ENCODE measurements at places on chromosomes 2 and 18.

DNA sequence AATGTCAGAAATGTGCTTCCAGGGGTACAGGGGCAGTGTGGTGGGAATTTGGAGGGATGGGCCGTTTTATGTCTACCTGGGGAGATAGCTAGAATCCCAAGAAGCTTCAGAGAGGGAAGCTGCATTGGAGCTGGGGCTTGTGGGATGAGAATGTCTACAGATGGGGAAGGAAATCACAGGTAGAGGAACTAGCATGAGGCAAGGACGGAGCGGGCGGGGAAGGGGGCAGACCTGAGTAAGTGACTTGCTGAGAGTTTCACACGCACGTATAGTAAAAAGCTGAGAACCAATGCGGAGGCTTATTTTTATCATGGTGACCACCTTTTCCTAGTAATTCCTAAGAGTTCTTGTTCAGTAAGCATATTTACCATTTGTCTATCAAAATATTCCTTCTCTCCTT is 6.3 kb downstream of the C2orf80 start:
- DNase-seq, result no peak

DNA sequence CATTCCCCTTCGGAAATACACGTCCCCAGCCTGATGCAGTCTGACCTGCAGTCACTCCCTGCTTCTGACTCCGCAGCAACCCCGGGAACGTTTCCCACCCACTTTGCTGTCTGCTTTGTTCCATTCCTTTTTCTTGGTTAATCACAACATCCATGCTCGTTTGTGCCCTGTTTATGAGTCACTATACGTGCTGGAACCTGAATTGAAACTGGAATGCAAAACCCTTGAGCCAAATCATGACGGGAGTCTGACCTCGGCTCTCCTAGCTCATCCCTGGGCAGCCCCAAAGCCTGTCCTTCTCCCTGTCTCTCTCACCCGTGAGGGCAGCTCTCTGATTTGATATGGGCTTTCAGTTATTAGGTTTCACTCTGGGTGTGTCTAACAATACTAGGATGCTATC is 57.1 kb upstream of the RNF152 start:
- DNase-seq, result no peak

DNA sequence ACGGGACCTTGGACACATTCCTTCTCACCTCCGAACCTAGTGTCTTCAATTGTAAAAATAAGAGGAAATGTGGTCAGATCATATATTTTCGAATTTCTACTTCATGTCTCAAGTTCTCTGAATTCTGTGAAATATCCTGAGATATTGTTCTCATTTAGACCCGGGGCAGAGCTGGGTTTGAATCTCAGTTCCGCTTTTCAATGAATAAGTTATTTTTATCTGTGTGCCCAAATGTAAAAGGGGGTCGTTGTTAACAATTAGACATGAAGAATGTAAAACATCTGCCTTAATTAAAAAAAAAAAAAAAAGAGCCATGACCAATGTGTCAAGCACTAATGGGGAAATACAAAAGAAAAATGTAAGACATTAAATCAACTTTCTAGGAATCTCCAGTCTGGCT is 48.9 kb upstream of the BCL11A start:
- no peak for DNase-seq

GRCh38 chr2:4628998-4629501 is 925.7 kb downstream of the DCDC2C start:
- DNase-seq, result no peak

DNA sequence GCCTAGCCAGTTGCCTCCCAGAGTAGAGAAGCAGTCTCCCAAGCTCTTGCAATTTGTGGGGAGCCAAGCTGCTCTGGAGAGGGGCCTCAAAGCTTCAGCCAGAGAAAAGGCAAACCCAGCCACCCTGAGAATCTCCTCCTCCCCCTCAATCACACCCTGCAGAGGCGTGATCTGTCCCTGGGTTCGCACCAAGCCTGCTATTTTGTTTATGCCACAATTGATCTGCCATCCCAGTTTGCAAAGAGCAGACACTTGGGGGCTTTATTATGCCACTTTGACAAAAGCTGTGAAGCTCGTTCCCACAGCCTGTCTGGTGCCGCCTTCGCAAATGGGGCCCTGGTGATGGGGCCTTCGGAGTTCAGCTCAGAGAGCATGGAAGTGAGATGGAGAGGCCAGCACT is 125.5 kb downstream of the MSH2 start:
- DNase-seq, result no peak

DNA sequence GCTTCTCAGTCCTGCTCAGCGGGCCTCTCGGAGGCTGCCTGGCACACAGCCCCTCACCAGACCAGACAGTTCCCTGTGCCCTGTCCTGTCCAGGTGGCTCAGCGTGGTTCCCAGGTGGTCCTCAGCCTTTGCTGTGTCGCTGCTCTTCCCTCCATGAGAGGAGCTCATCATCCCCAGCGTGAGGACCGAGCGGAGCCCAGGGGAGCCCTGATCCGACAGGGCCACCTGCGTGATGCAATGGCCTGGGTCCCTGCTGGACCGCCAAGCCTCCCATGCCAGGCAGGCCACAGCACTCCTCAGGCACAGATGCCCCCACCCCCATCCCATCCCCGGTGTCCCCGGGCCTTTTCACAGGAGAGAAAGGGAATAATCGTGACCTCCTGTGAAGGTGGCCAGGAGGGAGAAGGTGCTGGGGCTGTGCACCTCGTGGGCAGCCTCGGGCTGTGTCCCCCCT is 4.3 kb downstream of the GPC1 start:
- no peak for DNase-seq

DNA sequence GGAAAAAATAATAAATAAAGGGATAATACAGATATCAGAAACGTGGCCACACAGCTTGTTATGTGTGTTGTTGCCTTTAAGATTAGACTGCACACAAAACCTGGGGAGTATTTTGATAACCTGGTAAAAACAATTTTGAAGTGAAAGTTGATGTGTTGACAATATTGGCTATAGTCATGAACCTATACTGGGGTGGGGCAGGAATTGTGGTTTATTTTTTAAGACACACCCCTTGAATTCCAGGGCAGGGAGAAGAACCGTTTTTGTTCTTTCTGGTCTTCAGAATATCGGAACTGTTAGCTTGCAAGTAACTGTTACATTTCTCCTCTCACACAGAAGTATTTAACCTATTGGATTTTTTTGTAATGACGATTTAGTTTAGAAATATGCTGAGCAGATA is 80.4 kb downstream of the LIMS1 start:
- no peak for DNase-seq

GRCh38 chr2:149143734-149144133 is 105.2 kb downstream of the LYPD6B start:
- DNase-seq, result no peak

DNA sequence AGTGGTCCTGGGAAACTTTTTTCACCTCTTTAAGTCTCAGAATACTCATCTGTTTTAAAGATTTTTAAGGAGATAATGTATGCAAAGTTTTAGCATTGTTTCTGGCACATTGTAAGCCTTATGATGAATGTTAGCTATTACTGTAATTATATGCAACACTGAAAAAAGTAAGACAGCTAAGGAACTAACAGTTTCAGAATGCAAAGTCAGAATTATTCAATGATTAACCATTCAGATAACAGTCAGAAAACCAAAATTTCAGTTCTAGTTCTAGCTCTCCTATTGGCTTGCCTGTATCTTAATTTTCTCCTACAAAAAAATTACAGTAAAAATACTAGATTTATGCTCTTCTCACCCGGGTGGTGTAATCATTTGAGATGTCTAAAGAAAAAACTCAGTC is 101.1 kb downstream of the SLC4A10 start:
- DNase-seq, result no peak

GRCh38 chr2:170524828-170525565 is 190.1 kb upstream of the SP5 start:
- no peak for DNase-seq

DNA sequence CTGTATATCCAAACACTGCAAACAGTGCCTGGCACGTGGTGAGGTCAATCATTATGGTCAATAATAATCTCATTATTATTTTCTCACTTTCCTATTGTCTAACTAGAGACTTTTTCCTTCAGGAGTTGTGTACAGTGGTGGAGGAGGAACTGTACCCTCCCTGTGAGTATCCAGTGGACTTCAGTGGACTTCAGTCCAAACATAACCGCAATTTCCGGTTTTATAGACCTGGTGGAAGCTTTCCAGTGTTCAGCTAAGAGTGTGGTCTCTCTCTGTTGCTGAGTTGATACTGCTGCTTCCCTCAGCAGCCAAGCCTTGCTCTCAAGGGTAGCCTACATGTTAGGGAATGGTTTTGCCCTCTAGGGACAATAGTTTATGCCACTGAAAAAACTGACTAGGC is 447.1 kb downstream of the TMEM182 start:
- DNase-seq, result no peak

DNA sequence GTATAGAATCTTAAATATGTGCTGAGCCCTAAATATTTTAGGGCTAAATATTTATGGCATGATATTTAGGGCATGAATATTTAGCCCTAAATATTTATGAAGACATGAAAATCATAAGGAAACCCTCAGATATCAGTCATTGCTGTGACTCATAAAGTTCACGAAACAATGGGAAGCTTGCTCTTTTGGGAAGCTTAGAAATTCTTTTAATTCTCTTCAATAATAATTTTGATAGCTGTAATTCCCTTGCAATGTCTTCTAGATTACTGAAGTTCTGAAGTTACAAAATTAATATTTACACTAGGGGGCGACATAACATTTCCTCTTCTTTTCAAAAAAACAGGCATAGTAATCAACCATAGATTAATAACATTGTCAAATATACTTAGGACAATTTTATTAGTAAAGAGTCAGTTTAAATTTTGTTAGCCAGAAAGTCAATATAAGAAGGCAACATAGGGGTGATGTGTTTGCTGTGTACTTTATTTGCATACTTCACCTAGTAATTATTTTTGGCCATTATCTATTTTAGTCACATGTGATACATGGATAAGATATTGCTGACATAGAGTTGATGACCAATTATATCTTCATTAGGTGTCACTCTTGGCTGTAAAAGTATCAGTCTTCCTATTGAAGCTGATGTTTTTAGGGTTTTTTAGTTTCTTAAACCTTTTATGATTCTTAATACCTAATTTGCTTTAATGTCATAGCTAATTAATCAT is 13.2 kb downstream of the ZNF804A start:
- DNase-seq, result no peak

DNA sequence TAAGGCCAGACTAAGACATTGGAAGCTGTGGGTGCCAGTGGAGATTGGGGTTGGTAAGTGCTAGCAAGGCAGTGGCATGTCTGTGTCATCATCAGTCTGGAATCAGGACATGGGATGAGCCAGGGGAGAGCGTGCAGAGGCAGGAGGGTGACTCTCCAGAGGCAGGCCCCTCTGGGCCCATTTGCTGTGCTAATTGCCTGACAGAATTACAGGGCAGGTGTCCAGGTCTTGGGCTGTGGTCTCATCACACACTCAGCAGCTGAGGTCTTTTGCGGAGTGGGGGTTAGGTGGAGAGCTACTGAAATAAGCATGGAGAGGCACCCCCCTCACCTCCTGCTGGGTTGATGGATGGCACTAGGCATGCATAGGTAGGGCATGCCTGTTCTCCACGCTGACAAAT is 57.4 kb downstream of the CELF4 start:
- DNase-seq, result no peak

GRCh38 chr2:146584316-146584715 is 1260.5 kb upstream of the ACVR2A start:
- DNase-seq, result no peak

DNA sequence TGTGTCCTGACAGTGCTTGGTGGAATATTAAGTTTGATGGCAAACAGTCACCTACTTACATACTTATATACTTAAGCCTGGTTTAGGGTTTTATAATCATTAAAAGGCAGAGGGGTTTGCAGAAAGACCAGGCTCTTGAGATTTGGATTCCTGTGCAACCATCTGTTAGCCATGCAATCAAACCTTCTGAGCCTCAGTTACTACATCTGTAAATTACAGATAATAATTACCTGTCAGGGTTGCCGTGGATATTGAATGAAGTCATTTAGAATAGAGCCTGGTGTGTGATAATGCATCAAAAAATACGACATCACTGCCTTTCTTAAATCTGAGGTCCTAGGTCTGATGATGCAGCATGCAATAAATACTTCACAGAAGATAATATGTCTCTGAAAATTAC is 152.9 kb downstream of the ARHGAP28 start:
- DNase-seq, result no peak

GRCh38 chr2:74867841-74868658 is 34.1 kb downstream of the HK2 start:
- DNase-seq, result no peak

- no peak for DNase-seq
Observed at GRCh38 chr18:48676346-48676745, 137.5 kb downstream of the CTIF start.

DNA sequence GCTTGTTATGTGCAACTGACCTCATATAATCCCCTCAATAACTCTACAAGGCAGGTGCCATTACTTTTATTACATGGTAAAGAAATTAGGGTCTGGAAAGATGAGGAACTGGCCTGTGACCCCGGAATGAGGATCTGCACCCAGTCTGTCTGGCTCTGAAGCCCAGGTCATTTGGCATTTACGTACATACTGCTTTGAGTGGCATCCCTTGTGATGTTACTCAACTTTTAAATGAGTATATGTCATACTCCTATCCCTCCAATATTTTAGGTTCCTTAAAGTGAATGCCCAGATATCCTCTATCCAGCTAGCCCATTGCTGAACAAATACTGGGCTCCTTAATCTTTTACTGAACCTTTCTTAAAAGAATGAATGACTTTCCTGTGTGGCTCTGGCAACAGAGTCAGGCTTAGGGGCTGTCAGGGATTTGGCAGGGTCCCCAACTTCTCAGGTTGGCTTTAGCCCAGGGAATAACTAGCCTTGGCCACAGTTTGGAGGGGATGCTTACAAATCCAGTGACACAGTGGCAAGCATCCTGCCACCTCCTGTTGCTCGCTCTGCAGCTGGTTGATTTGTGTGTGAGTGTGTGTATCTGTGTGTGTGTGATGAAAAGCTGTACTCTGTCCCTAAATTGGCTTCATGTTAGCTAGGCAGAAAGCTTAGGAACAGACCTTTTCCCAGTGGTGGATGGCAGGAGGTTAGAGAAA is 3.4 kb upstream of the CXCR4 start:
- DNase-seq, result no peak

- no peak for DNase-seq
Observed at GRCh38 chr2:175282300-175282699, 100.8 kb upstream of the ATP5MC3 start.

- DNase-seq, result no peak
Observed at GRCh38 chr2:143690235-143690634, 561.0 kb downstream of the ARHGAP15 start.

GRCh38 chr2:117128461-117128860 is 686.0 kb upstream of the DDX18 start:
- no peak for DNase-seq

GRCh38 chr2:20666005-20666303 is 990 bp upstream of the GDF7 start:
- no peak for DNase-seq

GRCh38 chr2:68182902-68183301 is 25.2 kb downstream of the PNO1 start:
- no peak for DNase-seq

DNA sequence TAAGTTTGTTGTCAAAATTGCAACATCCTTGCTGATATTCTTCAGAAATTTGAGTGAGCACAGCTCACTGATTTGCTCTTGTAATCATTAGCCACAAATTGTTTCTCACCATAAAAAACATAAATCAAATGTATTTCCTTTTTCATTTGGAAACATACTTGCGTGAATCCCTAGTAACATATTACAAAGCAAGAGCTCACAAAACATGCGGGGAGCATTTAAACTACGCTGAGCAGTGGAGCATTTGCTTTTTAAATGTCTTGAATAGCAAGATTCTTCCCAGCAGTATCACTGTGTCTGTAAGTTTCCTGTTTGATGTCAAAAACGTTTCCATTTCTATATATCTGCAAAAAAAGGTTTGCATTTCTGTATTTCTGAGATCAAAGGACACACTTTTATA is 788.3 kb upstream of the SALL3 start:
- no peak for DNase-seq

All from activated CD4-positive, alpha-beta T cell treated with anti-CD3 and anti-CD28 coated beads for 48 hours (primary cell).